ENCODE measurements at places on chromosomes 6 and 20. TPM values are rescaled to one million over a fixed set of nuclear protein-coding genes. Genes with fewer than 3 reads are reported as not detected.

RSPH9 gene
- 0.41 TPM for total RNA-seq

HSPA1B gene
- total RNA-seq: 316 TPM

OR12D3 gene
- not detected for total RNA-seq

DNA sequence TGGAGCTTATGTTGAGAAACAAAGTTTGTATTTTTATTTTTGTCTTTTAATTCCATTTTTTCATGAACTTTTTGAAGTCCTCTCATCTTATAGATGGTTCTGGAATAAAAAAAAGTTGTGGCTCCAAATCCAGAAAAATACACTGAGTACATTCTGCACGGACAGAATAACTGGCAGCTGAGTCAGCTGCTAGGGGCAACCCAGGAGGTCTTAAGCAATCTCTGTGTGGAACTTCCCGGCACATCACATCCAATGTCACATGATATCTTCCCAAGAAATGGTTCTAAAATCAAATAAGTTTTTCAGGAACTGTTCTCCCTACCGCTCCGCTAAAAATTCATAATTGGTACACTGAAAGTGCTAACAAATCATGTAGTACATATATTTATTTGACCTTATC, 29.8 kb downstream of the SLC13A3 start:
- no peak for DNase-seq

GRCh38 chr6:166939894-166940293, 16.5 kb downstream of the RNASET2 start:
- DNase-seq: no peak

DNA sequence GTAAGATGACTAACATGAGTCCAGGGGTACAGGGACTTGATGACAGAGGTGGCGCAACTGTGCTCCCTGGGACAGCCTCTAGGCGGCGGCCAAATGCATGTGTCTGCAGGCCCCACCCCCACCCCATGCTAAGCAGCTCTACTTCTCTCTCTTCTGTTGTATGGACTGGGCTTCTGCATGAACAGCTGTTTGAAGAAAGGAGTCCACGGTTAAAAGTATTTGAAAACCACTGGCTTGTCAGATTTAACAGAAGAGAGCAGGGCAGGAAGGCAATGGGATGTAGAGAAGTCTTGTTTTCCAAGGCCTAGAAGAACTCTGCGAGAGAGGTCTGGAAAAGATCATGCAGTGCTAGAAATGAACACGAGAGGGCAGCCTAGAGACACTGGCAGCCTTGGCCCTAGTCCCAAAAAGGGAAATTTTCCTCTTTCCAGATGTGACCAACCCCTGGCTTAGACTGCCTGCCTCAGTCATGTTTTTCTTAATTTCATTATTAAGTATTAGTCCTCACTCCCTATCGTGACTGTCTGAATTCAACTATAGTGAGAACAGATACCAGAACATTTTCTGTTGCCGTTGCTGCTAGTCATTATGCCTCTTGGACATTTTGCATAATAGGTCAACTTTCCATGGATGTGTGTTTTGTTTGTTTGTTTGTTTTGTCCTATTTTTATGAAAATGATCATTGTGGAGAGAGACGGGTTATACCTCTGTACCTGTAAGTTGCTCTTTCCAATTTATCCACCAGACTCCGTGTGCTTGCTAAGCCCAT, 265.0 kb downstream of the ADGRG6 start:
- DNase-seq: no peak

DNA sequence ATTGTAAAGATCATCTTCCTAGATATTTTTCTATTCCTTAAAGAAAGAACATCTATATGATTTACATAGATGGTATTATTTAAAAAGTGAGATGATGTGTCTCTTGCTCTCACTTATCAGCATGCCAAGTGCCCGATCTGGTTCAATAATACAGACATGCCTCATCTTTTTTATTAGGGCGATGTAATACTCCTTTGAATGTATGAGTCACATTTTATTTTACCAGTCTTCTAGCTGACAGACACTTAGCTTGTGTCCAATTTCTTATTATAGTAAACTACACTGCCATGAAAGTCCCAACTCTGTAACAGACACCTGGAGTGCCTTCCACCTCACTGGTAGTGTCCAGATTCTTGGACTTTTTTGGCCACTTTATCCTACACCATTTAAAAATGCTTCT, 586.6 kb upstream of the BTBD3 start:
- no peak for DNase-seq

- no peak for DNase-seq
Observed at GRCh38 chr20:61503106-61503505, 251.0 kb downstream of the CDH4 start.

GRCh38 chr20:56422824-56423189, 10.7 kb downstream of the CASS4 start:
- no peak for DNase-seq

PARD6B gene
- 5.0 TPM for total RNA-seq

ADGB gene
- total RNA-seq: not detected

GSTA3 gene
- not detected for total RNA-seq

DNA sequence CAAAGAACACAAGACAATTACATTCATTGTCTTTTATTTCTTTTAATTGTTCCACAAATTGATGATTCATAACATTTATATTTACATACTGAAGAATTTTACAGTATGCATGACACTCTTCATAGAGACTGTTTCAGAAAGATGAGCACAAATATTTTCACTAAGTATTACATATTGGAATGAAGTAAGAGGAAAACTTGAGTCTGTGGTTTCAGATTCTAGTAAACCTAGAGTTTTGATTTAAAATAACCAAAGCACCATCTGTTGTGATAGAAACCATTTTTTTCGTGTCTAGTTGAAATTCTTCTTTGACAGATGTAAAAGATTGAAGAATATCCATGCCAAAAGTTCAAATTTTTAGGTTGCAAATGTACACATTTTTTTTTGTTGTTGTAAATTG, 32.1 kb upstream of the OPN5 start:
- no peak for DNase-seq

DNA sequence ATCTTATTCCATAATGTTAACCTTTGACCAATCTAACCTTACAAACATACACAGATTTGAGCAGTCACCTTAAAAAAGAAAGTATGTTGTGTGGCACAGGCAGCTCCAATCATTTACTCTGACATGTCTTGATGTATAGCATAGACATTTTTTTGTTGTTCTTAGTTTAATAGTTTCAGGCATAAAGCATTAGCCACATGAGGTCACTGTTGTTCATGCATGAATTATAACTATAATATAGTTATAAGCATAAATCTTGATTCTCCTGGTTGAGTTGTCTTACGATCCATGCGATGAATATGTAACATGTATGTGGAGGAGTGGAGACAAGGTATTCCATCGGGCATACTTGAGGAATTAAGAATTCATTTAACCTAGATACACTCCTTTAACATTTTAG, 26.1 kb upstream of the NKAIN2 start:
- no peak for DNase-seq

DNA sequence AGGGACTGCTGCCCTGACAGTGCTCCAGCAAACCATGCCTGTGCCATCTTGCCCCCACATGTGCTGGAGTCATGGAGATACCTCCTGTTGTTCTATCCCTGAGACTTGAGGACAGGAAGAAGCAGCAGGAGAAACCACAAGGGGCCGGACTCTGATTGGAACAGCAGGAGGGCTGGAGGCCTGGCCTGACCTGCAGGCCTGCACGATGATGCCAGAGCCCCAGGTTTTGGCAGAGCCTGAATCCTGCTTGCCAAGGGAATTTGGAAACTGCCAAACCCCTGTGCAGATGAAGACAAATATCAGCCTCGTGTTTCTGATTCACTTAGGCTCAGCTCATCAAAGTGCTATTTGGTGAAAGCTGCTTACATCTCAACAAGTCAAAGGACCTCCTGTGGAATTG, 177.6 kb downstream of the MAFB start:
- no peak for DNase-seq

PNPLA1 gene
- not detected for total RNA-seq

GRCh38 chr6:161318456-161318855, 44.6 kb upstream of the AGPAT4 start:
- DNase-seq: peak; percentile 35

GRCh38 chr6:329888-330691, 37.8 kb downstream of the DUSP22 start:
- no peak for DNase-seq

DNA sequence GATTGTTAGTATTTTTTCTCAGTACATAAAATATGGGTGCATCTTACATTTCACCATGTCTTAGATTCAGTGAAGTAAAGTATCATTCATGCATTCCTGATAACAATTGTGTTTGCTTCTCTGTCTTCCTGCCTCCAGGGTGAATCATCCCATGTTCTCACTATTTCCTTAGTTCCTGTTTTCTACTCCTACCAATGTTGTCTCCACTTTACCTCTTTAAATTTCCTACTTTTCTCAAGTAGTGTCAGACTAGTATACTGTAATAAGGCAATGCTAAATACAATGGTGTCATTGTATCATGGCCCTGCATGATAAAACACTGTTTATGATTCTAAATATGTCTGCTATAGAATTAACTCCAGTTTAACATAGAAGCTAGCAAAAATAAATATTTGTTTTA, 37.4 kb upstream of the GABRR1 start:
- DNase-seq: no peak
